ENCODE measurements at places on chromosomes 4 and X.

DNA sequence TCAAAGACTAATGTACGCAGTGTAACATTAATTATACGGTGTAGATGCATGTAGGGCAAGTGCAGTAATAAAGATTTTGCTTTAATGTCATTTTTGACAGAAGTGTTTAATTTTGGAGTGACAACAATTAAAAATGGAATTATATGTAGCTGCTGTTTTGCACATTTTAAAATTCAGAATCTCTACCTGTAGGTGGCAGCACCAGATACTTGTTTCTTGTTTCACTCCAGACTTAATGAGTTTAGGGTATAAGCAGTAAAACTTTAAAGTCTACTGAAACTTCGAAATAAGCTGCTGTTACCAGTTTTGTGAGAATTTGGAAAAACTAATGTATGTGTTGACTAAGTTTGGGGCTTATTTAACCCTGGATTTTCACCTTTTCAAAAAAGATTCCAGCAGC is 144.9 kb downstream of the POLA1 start:
- no peak for DNase-seq

GRCh38 chr4:147491086-147491485 is 10.2 kb downstream of the EDNRA start:
- DNase-seq, result no peak

- DNase-seq, result no peak
Observed at GRCh38 chrX:70241501-70241900, 7.0 kb downstream of the AWAT1 start.

DNA sequence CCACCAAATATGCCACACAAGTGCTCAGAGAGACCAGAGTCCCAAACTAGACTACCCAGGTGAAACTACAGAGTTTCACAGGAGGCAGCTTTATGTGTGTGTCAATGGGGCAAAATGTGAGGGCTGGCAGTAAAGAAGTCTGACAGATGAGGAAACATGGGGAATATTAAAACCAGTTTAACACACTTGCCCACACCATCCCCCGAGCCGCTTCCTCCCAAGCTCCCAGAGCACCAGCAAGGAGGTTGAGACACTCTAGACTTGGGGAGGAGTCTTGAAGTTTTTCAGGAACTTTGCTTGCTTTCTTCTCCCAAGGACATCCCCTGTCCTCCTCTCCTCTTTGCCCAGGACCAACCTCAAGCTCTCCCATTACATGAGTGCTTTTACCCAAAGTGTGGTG is 94.7 kb upstream of the SPRY1 start:
- no peak for DNase-seq

GRCh38 chrX:107293056-107293455 is 86.6 kb downstream of the DNAAF6 start:
- no peak for DNase-seq

- DNase-seq, result no peak
Observed at GRCh38 chr4:130484826-130485225, 1388.9 kb downstream of the C4orf33 start.

- peak; percentile 35 for DNase-seq
Observed at GRCh38 chrX:13387666-13388494, 68.0 kb upstream of the ATXN3L start.

GRCh38 chr4:186216465-186217024 is 10.8 kb upstream of the KLKB1 start:
- DNase-seq, result no peak

- DNase-seq, result no peak
Observed at GRCh38 chr4:477686-478085, 21.3 kb downstream of the ZNF721 start.
